ENCODE measurements at places on chromosomes 4 and X. TPM values are rescaled to one million over a fixed set of nuclear protein-coding genes. Genes with fewer than 3 reads are reported as not detected.

JCHAIN gene
- 1.1 TPM for polyA plus RNA-seq

FANCB gene
- polyA plus RNA-seq = 3.5 TPM

CT83 gene
- polyA plus RNA-seq = not detected

AFP gene
- polyA plus RNA-seq = 1,318 TPM

CENPVL3 gene
- polyA plus RNA-seq = 1.1 TPM
